ENCODE measurements at places on chromosomes 4 and X.

GRCh38 chr4:180809439-180809838 is 1433.8 kb upstream of the TENM3 start:
- no peak for DNase-seq

DNA sequence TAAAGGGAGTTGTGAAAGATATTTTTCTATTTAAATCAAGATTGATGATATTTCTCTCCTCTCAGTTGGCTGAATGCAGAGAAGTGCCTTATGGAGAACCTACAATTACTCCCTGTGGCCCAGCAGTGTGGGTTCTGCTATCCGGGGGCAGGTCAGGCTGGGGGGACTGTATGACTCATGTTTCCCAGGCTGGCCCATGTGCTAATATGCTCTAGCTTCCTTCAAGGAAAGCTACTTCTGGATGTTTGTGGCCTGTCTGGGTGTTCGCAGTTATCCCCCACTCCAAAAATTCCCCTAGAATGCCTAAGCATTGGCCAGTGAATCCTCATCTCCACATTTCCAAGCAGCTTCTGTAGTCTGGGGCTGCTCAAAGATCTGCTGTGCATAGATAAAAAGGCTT is 58.9 kb upstream of the SPP1 start:
- no peak for DNase-seq

- no peak for DNase-seq
Observed at GRCh38 chr4:25466966-25467697, 90.1 kb downstream of the ANAPC4 start.

DNA sequence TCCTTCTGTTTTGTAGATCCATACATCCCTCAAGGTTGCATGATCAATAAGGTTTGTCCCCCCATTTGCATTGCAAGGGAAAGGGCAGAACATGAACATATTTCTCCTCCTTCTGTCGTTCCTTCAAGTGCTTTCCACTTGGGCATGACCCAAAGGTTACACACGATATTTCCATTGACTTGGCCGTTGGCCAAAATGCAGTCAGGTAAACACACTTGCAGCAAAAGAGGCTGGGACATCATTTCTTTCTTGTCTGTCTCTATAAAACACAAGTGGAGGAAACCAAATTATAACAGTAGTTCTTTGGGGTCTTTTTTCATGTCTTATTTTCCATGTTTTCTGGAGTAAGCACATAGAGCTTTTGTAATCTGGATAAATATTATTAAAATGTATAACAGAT is 156.1 kb downstream of the FRAS1 start:
- no peak for DNase-seq

- no peak for DNase-seq
Observed at GRCh38 chrX:101287402-101287801, 3.7 kb downstream of the TAF7L start.

- DNase-seq = no peak
Observed at GRCh38 chr4:75878246-75878756, 24.0 kb downstream of the PPEF2 start.

- DNase-seq = no peak
Observed at GRCh38 chr4:38630519-38630918, 33.5 kb upstream of the KLF3 start.

DNA sequence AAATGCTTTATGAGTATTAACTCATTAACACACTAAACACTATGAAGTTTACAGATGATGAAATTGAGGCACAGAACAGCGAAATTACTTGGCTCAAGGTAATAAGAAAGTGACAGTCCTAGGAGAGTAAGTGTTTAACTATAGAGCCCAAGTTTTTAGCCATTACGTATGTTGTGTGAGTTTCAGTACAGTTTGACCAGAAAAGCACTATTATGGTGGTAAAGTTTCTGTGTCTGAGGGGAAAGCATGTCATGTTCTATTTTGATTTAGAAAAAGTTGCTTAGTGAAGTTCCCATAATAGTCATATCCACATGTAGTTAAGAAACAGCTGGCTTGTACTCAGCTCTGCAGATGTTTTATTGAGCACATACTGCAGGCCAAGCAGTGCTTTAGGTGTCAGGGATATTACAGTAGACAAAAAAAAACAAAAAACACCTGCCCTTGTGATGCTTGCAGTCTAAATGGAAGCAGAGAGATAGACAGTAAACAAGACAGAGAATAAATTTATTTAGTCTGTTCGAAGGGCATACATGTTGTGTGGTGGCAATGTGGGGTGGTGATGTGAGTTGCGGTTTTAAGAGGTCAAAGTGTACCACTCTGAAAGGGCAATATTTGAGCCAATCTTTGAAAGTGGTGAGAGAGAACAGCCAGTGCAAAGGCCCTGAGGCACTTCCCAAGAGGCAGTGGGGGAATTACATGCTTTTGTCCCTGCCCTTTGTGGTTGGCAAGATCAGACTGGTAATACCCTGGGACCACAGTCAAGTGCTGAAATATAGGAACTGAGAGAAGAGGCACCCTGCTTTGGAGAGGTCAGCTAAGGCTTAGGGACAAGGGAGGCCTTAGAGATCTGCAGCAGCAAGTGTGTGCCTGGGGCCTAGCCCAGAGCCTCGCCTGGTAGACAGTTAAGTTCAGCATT is 6.2 kb downstream of the TMEM131L start:
- DNase-seq = no peak

GRCh38 chr4:113449410-113449974 is 312.0 kb downstream of the CAMK2D start:
- no peak for DNase-seq

- no peak for DNase-seq
Observed at GRCh38 chrX:10254739-10255138, 98.0 kb downstream of the CLCN4 start.

DNA sequence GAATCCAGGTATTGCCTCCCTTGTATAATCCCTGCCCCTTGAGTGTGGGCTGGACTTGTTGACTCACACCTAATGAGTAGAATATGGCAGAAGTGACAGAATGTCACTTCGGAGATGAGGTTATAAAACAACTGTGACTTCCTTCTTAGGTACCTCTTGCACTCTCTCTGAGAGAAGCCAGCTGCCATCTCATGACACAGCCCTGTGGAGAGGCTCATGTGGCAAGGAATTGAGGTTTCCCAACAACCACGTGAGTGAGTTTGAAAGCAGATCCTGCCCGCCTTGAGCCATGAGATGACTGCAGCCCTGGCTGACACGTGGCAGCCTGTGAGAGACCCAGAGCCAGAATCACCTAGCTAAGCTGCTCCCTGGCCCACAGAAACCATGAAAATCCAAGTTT is 13.5 kb downstream of the ASB11 start:
- no peak for DNase-seq

GRCh38 chr4:156053174-156053573 is 99.5 kb upstream of the CTSO start:
- no peak for DNase-seq

DNA sequence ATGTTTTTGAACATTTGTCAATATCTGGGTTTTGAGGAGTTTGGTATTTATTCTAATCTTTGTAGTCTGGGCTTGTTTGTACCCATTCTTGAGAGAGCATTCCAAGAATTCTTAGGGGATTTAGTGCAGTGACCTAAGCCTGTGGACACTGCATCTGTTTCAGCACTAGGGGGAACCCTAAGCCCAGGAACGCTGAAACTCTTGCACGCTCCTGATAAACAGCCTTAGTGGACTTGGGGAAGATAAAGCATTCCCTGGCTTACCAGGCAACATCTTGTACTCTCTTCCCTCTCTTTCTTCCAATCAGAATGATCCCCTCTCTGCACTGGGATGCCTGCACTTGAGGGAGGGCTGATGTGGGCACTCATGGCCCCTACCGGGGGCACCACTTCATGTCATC is 654.9 kb upstream of the HTR2C start:
- DNase-seq = no peak

GRCh38 chrX:155949098-155949497 is 48.4 kb upstream of the IL9R start:
- no peak for DNase-seq

GRCh38 chr4:70715097-70715496 is 6.7 kb upstream of the RUFY3 start:
- DNase-seq = no peak

DNA sequence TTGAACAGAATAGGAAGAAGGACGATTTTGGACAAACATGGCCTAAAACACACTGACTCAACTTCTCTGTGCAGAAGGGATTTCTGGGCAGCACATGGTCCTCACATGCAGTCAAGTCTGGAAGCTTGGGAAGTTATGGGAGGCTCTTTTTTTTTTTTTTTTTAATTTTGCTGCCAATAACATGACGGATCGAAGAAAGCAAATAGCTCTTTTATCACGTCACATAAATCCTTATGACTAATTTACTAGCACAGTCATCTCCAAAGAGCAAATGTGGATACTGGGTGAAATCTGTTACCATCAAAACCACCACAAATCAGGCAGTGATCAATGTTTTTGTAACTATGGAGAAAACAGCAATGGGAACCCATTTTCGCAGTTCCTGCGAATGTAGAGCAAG is 193.3 kb upstream of the FAM9B start:
- no peak for DNase-seq

DNA sequence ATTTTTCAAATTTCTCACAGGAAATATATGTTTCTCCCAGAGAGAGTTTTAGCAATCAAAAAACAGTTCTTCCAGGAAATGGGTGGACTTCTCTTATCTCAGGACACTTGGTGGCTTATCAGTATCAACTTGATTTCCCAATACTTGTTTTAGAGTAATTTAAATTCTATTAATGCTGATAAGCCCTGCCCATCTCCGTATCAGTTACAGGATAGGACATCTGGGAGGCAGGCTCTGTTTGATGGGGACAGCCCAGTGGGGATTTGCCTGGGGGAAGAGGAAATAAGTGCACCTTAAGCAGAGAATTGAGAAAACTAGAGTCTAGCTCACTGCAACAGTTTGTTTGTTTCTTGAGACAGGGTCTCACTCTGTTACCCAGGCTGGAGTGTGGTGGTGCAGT is 43.2 kb upstream of the PDGFRA start:
- DNase-seq = no peak

DNA sequence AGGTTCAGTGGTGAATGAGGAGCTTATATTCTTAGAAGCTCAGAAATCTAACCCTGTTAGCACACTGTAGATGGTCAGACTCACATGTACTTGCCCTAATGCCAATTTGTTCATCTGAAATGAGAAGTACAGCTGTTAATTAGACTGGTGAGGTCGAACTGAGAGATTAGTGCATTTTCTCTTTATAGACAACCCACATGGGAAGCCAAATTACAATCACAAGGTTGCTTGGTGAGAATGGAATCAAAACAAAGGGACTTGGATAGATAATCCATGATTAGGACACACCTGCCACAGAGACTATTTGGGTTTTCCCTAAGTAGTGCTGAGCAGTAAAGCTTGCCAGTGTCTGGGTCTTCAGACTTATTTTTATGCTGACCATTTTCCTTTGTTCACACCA is 88.3 kb downstream of the POLA1 start:
- DNase-seq = no peak

DNA sequence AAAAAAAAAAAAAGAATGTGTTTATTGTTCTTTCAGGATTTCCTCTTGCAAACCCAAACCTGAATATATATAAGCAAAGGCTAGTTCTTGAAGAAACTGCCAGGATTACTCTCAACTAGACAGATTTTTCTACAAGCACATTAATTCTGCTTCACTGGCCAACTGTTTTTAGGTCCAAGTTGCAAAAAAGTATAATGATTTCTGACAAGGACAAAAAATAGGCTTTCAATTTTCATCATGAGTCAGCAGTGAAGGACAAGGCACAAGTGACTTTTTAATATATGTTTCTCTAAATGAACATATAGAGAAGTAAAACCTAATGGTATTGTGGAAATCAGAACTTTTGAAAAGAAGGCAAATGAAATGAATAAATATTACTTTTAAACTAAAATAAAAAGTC is 73.7 kb downstream of the ELOVL6 start:
- no peak for DNase-seq

DNA sequence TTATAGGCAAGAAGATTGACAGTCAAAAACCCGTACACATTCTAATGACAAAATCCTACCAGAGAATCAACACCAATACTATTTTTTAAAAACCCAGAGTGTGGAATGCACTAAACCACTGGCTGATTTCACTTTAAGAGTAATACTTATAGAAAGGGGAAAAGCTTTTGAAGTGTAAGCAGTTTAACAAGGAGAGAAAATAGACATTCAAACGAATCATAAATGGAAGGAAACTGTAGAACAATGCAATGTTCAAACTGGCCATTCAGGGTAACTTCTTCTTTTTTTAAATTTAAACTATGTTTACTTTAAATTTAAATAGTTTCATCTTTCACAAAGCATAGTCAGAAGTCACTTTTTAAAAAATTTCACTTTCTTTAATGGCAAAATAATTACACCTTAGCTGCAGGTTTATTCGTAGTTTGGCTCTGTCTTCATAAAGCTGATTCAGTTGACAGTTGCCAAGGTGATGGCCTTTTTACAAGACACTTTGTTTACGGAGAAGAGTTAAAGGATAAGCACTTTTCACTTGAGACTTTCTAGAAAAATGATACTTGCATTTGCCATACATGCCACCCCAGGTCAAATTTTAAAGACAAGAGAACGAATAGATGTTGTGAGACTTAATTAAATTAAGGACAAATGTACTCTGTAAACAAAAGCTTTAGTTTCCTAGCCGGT is 82.4 kb upstream of the KLF3 start:
- no peak for DNase-seq

- no peak for DNase-seq
Observed at GRCh38 chrX:150774798-150775568, 81.8 kb downstream of the MTMR1 start.

GRCh38 chr4:169620880-169621248 is 486 bp downstream of the CLCN3 start:
- DNase-seq = no peak

DNA sequence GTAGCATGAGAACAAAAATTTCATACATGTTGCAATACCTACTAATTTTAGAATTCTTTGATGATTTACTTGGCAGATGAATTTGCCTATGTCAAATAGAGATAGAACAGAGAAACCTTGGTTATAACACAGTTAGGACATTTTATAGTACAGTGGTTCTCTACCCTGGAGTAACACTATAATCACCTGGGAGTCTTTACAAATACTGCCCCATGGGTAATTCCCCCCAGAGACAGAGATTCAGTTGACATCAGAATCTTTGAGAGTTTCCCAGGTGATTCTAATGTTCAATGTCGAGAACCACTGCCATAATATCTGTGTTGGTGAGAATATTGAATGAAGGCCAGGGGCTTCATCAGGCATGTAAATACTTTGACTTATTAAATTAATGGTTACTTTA is 401.3 kb upstream of the NDST4 start:
- no peak for DNase-seq

GRCh38 chr4:163606896-163607691 is 112.6 kb downstream of the TMA16 start:
- no peak for DNase-seq

- no peak for DNase-seq
Observed at GRCh38 chrX:50988649-50989048, 78.1 kb downstream of the BMP15 start.

DNA sequence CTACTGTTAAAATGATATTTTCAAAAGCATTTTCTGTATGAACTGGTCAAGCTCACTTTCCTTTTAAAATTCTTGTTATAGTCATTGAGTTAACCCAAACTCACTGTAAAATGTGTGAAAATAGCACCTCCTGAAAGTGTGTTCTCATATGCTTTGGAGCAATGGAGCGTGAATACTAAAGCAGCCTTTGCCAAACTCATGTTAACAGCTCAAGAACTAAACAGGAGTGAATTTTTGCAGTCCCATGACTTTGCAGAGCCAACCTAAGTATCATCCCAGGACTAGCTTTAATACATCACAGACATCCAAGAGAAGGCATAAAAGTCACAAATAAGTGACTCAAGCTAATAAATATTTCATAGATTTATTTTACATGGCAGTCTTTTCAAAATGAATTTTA is 2.3 kb downstream of the AMMECR1 start:
- no peak for DNase-seq

- no peak for DNase-seq
Observed at GRCh38 chr4:93042746-93043145, 739.0 kb downstream of the GRID2 start.

All from stimulated activated CD8-positive, alpha-beta memory T cell treated with anti-CD3 and anti-CD28 coated beads, Interleukin-7, amount 100 ng/mL, for 1 hour (primary cell).